ENCODE measurements at places on chromosomes 11 and 22. TPM values are rescaled to one million over a fixed set of nuclear protein-coding genes. Genes with fewer than 3 reads are reported as not detected.

- no peaks in the 10 kb centered on the region for H3K36me3 ChIP-seq
- H3K4me3 ChIP-seq, result no peak overlapping the region
- H3K27me3 ChIP-seq, result no peaks in the 10 kb centered on the region
Observed at GRCh38 chr11:132814410-132814809, 717.9 kb downstream of the OPCML start.

DNA sequence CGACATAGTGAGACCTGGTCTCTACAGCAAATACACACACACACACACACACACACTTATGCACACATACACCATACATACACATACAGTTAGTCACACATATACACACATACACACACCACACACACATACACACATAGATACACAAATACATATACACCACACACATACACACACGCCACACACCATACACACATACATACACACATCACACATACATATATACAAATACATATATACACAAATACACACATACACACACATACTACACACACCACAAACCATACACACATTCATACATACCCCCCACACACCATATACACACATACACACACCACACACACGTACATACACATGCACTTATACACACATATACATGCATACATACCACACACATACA is 57.7 kb downstream of the MICAL2 start:
- DNase-seq, result no peak
- H3K27me3 ChIP-seq, result no peaks in the 10 kb centered on the region
- no peak overlapping the region for H3K4me3 ChIP-seq
- H3K27ac ChIP-seq, result no peak overlapping the region
- peaks cover 6% of the 10 kb centered on the region for H3K4me1 ChIP-seq

DNA sequence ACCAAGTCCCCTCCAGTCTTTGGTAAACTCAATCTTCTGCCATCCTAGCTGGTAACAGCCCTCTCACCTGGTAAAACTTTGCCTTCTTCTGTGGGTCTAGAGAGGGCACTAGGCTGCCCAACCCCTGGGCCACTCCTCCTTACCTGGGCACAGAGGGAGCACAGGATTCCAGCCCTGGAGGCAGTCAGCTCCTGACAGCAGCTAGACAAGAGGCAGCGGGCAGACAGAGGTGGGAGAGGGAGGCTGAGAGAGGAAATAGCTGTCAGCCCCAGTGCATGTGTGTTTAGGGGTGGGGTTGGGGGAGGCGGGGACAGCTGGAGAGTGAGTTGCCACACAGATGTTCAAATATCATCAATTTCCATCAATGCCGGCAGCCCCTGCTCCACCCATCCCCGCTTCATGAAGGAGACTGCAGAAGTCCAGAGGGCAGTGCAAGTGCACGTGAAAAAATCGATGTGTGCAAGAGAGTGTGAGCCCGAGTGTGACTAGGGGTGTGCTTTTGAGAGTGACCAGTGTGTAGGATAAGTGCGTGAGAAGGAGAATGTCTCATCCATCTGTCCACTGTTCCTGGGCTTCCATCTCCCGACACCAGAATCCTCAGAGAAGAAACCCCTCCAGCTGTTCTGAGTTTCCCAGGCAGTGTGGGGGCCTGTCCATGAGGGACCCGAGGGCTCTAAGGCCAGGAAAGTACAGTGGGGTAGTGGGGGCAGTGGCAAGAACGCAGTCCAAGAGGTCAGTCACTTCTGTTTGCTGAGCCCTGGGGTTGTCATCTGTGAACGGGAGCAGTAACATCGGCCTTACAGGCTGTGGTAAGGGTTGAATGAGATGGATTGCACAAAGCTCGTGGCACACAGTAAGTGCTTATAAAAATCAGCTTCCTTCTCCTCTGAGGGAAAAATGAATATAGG is at the start of gene PTGDR2:
TSS of gene PTGDR2 (minus strand) at position 225 of the 908 bp plus-strand sequence. CDS start 2,228 bp downstream, outside the sequence.
- no peak for DNase-seq
- peaks cover 2% of the 10 kb centered on the region for H3K36me3 ChIP-seq
- peaks cover 9% of the 10 kb centered on the region for H3K4me1 ChIP-seq
- no peak within 1 kb of the TSS for H3K4me3 ChIP-seq

DNA sequence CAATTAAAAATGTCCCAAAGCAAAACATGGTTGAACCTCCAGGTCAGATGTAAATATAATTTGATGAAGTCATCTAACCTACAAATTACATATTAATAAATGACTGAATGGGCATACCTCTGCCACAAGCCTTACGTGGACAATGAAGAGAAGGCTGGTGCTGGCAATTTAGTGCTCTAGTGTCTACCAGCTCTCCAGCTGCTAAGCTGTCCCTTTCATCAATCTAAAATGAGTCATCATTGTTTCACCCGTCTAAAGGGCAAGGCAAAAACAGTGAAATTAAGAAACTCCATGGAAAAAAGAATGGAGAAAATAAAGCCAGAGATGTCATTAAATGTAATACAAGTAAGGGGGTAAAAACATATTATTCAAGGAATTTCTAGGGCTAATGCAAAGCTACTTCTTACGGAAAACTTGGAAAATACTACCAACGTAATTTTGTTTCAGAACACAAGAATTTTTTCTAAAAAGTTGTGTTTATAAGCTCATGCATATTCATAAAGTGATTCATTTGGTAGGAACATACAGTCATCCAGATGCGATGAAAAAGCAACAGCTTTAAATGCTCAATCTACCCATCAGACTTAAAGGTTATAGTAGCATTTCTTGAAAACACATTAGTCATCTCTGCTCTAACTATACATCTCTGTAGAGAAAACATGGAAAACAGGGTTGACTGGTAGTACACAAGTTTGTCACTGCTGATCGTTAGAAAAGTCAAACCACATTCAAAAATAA is 71.5 kb downstream of the SIK3 start:
- H3K27ac ChIP-seq, result no peak overlapping the region
- no peak overlapping the region for H3K4me3 ChIP-seq
- no peaks in the 10 kb centered on the region for H3K27me3 ChIP-seq

- no peak overlapping the region for H3K27ac ChIP-seq
- H3K36me3 ChIP-seq, result peaks cover 16% of the 10 kb centered on the region
- H3K4me3 ChIP-seq, result no peak overlapping the region
- DNase-seq, result no peak
- H3K27me3 ChIP-seq, result no peaks in the 10 kb centered on the region
Observed at GRCh38 chr11:64323373-64323772, 5.5 kb downstream of the PRDX5 start.

DNA sequence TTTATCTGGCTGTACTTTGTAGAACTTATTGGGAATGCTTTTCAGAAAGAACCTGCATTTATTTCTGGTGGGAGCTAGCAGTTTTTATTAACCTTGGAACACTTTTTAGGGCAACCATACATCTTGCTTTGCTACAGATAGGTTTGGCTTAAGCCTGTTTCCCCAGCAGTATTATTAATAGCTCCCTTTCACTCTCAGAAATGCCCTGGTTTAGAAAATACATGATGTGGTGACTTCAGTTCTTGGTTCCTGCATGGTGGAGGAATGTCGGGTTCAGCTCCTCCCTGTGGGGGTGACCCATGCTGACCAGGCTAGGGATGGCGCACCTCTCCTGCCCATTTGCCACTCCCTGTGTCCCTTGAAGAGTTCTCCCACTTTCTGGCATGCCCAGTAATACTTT is 28.2 kb downstream of the ZBED4 start:
- DNase-seq, result no peak
- no peak overlapping the region for H3K27ac ChIP-seq
- H3K27me3 ChIP-seq, result no peaks in the 10 kb centered on the region
- H3K4me3 ChIP-seq, result no peak overlapping the region

GRCh38 chr11:73192272-73192671 is 25.8 kb upstream of the P2RY2 start:
- H3K4me3 ChIP-seq, result no peak overlapping the region
- peaks cover 28% of the 10 kb centered on the region for H3K4me1 ChIP-seq
- no peaks in the 10 kb centered on the region for H3K36me3 ChIP-seq
- DNase-seq, result no peak
- H3K27ac ChIP-seq, result no peak overlapping the region
- no peaks in the 10 kb centered on the region for H3K27me3 ChIP-seq

DNA sequence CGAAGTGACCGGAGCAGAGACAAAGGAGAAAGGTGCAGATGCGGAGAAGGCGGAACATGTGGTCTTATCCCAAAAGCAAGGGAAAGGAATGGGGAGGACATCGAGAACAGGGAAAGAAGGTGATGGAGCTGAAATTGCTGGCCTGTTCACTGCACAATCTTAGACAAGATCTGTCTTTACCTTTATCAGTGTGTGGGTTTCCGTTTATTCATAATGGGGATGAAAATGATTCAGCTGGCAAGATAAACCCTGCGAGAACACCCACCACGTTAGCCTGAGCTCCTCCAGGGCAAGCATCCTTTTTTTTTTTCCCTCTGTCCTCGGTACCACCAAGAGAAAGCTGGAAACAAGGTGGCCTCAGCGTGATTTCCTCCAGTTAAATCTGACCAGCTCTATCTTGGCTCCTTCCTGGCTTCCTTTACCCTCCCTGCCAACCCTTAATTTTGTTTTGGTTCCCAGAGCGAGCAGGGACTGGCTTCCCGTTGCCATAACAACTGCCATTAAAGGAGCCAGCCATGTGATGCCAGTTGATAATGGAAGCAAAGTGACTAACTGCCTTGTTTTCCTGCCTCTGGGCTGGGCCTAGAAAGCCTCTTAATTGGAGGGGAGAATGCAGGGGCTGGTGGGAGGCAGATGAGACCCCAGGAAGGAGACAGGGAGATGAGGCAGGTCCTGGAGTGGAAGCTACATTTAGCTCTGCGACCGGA is 4.2 kb downstream of the SGSM1 start:
- no peaks in the 10 kb centered on the region for H3K36me3 ChIP-seq
- H3K27ac ChIP-seq, result no peak overlapping the region
- no peaks in the 10 kb centered on the region for H3K27me3 ChIP-seq
- no peak for DNase-seq
- no peak overlapping the region for H3K4me3 ChIP-seq
- peaks cover 16% of the 10 kb centered on the region for H3K4me1 ChIP-seq

GRCh38 chr11:65663639-65664200 is 1.0 kb upstream of the RELA start:
- H3K36me3 ChIP-seq, result peaks cover 27% of the 10 kb centered on the region
- H3K4me1 ChIP-seq, result peaks cover 46% of the 10 kb centered on the region
- peak overlapping the region; percentile 86 for H3K4me3 ChIP-seq
- peak overlapping the region; percentile 98 for H3K27ac ChIP-seq
- DNase-seq, result peak; percentile 72

GRCh38 chr22:23075525-23076216 is 5.4 kb downstream of the GNAZ start:
- no peaks in the 10 kb centered on the region for H3K36me3 ChIP-seq
- no peak overlapping the region for H3K4me3 ChIP-seq
- peaks cover 22% of the 10 kb centered on the region for H3K4me1 ChIP-seq
- H3K27ac ChIP-seq, result no peak overlapping the region
- no peak for DNase-seq

DNA sequence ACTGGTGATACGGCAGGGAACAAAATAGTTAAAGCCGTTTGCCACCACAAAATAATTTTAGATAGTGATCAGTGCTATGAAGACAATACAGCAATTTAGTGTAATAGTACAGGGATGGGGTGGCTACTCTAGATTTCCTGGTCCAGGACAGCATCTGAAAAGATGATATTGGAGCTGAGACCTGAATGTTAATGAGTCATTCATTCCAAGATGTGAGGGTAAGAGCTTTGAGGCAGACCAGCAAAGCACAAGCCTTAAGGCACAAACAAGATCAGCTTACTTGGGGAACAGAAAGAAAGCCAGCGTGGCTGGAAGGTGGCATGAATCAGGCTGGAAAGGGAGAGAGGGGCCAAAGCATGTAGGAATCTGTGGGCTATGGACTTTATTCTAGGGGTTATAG is 132.3 kb downstream of the TRIM44 start:
- DNase-seq, result no peak
- H3K4me3 ChIP-seq, result no peak overlapping the region
- no peaks in the 10 kb centered on the region for H3K27me3 ChIP-seq
- no peak overlapping the region for H3K27ac ChIP-seq

- H3K4me1 ChIP-seq, result peaks cover 10% of the 10 kb centered on the region
- DNase-seq, result no peak
- peaks cover 2% of the 10 kb centered on the region for H3K36me3 ChIP-seq
- H3K27me3 ChIP-seq, result no peaks in the 10 kb centered on the region
- no peak overlapping the region for H3K27ac ChIP-seq
Observed at GRCh38 chr22:23681026-23681809, 9.6 kb upstream of the RGL4 start.

DNA sequence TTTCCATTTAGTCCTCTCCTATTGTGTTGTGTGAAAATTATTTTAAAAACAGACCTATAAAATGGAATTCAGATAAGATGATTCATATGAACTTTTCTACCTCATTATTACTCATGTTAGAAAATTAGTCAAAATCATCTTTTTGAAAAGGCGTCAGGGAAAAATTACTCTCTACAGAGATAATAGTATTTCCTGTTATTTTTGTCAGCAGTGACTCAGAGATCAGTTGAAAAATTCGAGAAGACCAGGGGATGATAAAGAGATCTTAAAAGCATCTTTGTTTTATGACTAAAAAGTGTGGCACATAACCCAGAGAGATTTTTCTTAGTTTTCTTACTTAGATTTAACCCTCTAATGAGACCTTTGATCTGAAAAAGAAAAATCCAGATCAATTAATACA is 157.9 kb upstream of the CARD18 start:
- DNase-seq, result no peak
- no peak overlapping the region for H3K27ac ChIP-seq
- H3K4me3 ChIP-seq, result no peak overlapping the region
- no peaks in the 10 kb centered on the region for H3K36me3 ChIP-seq
- H3K4me1 ChIP-seq, result no peaks in the 10 kb centered on the region

- H3K4me3 ChIP-seq, result no peak overlapping the region
- H3K4me1 ChIP-seq, result no peaks in the 10 kb centered on the region
- no peaks in the 10 kb centered on the region for H3K27me3 ChIP-seq
- no peak overlapping the region for H3K27ac ChIP-seq
- no peaks in the 10 kb centered on the region for H3K36me3 ChIP-seq
- DNase-seq, result no peak
Observed at GRCh38 chr11:17748761-17749721, 14.5 kb downstream of the KCNC1 start.

DNA sequence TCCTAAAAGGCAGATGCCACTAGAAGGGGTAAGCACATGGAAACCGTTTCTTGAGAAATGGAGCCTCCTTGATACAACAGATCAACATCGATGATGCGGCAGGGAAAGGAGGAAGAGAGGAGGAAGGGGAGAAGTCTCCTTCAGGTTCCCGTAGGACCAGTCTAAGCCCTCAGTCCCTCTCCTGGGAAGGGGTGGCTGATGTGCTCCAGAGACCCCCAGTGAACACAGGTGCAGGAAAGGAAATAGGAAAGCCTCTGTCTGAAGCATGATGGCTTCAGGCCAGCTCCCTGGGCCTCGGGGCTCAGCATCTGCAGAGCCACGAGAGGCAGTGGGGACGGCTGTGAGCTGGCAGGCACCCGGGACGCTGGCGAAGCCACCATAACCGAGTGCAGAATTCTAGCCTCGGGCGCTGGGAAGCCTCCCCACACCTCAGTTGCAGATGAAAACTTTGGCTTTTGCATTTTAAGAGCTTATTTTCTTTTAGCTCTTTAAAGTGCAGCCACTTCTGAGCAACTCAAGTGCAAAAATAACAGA is 1.8 kb downstream of the SPATA19 start:
- no peaks in the 10 kb centered on the region for H3K27me3 ChIP-seq

- H3K4me1 ChIP-seq, result no peaks in the 10 kb centered on the region
- no peak for DNase-seq
- no peak overlapping the region for H3K4me3 ChIP-seq
- H3K27ac ChIP-seq, result no peak overlapping the region
- H3K27me3 ChIP-seq, result no peaks in the 10 kb centered on the region
Observed at GRCh38 chr22:27317096-27317495, 484.5 kb downstream of the MN1 start.

The FLRT1 gene
- not detected for total RNA-seq

The NPTXR gene
- total RNA-seq, result 4.8 TPM

The MRGPRD gene
- total RNA-seq, result not detected

The H19 gene
- total RNA-seq, result not detected

The GDPD5 gene
- 49.7 TPM for total RNA-seq

The HBB gene
- 10.6 TPM for total RNA-seq

The PANX2 gene
- total RNA-seq, result 0.16 TPM

The CCDC89 gene
- 0.25 TPM for total RNA-seq

All from natural killer cell (primary cell).